ENCODE measurements at places on chromosomes 1 and 21.

GRCh38 chr1:36829066-36829465 is 205.2 kb downstream of the GRIK3 start:
- DNase-seq = no peak

DNA sequence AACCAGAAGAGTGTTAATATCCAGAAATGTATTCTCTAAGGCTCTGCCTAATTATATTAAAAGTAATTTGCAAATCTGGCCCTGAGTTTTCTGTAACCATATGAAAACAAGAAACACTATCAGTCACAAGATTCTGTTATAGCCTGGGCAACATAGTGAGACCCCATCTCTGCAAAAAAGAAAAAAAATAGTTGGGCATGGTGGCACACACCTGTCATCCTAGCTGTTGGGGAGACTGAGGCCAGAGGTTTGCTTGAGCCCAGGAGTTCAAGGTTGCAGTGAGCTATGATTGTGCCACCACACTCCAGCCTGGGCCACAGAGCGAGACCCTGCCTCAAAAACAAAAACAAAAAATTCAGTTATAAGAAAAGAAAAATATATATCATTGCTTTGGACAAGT is 25.6 kb downstream of the C1orf21 start:
- DNase-seq = no peak

DNA sequence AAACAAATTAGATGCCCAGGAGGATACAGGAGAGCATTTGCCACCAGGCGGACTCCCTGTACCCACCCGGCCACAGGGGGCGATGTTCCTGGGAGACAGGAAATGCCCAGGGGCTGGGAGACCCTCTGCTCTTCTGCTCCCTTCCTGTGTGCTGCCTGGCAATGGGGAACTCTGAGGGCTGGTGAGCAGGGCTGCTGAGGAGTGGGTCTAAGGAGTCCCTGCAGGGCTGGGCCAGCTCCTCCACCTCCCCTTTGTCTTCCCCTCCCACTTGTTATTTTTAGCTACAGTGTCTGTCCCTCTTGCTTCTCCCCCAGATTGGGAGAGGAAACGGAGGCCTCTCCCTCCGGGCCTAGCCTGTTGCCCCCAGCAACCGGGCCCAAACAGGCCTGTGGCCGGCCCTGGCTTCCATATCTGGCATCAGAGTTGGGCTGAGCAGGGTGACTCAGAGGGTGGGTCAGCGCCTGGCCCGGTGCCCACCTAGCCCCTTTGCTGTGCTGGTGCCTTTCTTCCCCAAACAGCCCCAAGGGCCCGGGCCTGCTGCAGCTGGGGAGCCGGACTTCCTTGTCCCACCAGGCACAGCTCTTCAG is 11.6 kb downstream of the LMNA start:
- DNase-seq = no peak

- DNase-seq = no peak
Observed at GRCh38 chr1:14441302-14441741, 157.2 kb upstream of the KAZN start.

DNA sequence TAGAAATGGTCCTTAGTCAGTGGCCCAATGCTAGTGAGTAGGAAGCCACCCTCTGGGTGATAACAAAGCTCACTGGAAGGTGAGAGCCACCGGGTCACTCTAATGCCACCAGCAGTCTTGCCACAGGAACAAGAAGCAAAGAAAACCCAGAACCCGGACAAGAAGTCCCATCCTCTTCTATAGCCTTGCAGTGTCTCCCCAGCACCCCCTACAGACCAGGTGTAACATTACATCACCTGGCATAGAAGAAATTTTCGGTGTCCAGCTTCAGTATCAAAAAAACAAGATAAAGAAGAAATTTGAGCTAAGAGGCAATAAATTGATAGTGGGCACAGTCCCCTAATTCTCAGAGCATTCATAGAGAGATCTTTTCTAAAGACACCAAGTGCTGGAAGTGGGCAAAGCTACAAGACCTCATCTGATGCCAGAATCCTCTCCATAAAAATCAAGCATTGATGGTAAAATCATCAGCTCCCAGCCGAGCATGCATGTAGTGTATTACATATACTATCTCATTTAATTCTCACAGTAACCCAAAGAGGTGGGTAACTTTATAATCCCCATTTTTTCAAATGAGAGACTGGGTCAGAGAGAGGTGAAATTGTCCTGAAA is 491.0 kb downstream of the MATN1 start:
- DNase-seq = no peak

- no peak for DNase-seq
Observed at GRCh38 chr1:167542109-167543032, 11.2 kb downstream of the CREG1 start.

DNA sequence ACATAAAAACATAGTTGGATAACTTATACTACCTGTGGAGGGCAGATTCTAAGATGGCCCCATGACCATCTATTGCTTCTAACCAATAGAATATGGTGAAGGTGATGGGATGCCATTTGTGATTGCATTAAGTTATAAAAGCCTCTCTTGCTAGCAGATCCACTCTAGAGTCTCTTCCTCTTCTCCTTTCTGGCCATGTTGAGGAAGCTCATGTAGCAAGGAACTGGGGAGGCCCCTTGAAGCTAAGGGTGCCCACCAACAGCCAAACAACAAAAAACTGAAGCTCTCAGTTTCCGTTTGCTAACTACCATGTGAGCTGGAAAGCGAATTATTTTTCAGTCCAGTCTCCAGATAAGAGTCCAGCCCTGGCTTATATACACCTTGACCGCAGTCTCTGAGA is 16.0 kb upstream of the AGO1 start:
- no peak for DNase-seq

DNA sequence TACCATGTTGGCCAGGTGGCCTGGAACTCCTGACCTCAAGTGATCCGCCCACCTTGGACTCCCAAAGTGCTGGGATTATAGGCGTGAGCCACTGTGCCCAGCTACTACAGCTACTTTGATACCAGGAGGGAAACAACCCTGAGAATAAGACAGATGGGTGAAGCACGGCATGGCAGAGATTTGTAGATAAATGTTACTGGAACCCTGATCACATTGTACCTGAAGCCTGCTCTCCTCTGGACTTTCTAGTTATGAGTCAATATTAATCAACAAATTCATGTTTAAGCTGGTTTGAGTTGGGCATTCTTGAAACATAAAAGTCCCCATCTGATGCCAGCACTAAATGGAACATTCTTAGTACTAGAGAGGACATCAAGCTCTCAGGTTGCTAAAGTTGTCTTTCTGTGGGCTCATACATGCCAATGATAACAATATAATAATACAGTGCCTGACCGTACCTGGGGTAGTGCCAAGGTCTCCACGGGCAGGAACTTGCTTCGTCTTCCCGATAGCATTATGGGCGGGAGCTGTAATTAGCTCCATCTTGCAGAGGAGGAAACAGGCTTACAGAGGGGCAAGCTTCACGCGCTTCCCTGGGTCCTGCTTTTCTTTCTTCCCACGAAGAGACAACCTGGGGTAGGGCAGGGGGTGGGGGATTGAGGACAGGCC is 30.7 kb upstream of the SLC19A1 start:
- no peak for DNase-seq

Measured in activated T-helper 1 cell treated with anti-CD3 and anti-CD28 coated beads, Interleukin-2, amount 50 U/mL, for 16 hours (primary cell).